CD4-positive, alpha-beta T cell treated with Interleukin-12 subunit alpha and Interleukin-12 subunit beta, for 1 hour (primary cell): ENCODE measurements at places on chromosomes 5 and 9.
A peak's percentile ranks its signal among the peaks of the same experiment; 100 is the strongest.

DNA sequence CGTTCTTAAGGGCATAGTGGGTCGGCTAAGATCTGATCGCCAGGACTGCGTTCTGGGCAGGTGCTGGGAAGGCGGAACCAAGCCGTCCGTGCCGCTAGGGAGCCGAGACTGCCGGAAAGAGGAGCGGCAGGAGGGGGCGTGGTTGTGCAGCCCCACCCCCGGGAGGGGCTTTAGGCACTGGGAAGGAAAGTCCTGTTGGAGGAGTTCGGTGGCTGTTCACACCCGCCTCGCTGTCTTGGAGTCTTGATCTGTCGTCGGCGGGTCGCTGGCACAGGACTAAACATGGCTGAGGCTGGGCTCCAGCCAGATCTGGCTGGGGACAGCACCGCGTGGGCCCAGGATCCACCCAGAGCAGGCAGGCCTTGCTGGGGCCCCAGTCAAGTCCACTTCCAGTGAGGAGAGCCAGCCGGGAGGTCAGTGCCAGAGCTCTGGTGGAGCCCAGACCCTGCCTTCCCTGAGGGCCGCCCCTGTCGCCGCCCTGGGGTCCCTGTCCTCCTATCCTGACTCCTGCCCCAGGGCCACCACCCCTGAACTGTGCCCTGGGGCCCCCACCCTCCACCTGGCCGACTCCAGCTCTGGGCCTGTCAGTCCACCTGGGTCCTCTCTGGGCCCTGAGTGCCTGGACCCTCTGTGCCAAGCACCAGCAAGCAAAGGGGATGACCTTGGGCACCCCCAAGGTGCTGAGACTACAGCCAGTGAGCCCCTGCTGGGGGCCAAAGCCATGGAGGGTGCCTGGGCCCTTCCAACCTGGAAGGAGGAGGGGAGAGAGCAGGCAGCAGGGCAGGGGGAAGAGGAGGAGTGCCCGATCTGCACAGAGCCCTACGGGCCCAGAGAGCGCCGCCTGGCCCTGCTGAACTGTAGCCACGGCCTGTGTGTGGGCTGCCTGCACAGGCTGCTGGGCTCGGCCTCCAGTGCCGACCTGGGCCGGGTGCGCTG lies 4.5 kb downstream of the RNF208 start:
- DNase-seq, result no peak

DNA sequence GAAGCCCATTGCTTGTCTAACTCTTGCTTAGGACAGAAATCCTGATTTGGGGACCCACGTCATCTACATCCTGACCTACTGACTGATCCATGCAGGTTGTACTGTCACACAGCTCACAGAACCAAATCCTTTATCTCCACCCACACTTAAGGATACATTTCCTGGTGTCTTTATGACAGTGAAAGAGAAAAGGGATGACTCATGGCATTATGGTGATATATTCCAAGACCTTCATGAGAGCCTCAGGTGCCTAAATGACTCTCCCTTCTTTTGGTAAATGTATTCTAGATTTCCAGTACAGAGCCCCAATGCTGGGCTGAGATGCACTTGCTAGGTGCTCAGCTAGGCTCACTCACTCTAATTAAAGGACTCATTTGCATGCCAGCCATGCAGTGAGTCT lies 26.0 kb upstream of the DMRT2 start:
- no peak for DNase-seq

GRCh38 chr5:150081541-150082283 lies 4.6 kb downstream of the CSF1R start:
- peak; percentile 17 for DNase-seq

- no peak for DNase-seq
These were observed 102.7 kb upstream of the MVB12B start for GRCh38 chr9:126223798-126224531.

- DNase-seq, result peak; percentile 34
These were observed 3.6 kb downstream of the SUSD3 start for GRCh38 chr9:93061791-93062763.

- DNase-seq, result no peak
These were observed 15.5 kb upstream of the LAMC3 start for GRCh38 chr9:130993303-130994030.

DNA sequence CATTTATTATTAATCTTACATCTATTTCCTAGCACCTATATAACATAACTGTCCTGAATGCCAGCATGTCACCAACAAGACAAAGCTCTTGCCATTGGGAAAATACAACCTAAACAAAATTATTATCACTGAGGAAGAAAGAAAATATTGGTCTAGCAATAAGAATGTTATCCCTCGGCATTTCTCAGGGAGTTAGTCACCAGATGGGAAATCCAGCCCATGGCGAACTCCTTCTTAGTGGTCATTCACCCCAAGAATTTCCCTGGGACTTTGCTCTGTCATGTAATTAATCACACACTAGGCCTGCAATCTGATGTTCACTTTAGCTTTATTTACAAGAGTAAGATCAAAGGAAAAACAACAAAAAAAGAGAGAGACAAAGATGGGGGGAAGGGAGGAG lies 56.1 kb upstream of the TAS2R1 start:
- DNase-seq, result no peak

GRCh38 chr9:34701769-34702736 lies 7.9 kb downstream of the CCL21 start:
- peak; percentile 82 for DNase-seq

GRCh38 chr9:115132648-115133047 lies 14.7 kb upstream of the TNC start:
- DNase-seq, result no peak

GRCh38 chr5:6358434-6358820 lies 19.9 kb downstream of the MED10 start:
- no peak for DNase-seq

DNA sequence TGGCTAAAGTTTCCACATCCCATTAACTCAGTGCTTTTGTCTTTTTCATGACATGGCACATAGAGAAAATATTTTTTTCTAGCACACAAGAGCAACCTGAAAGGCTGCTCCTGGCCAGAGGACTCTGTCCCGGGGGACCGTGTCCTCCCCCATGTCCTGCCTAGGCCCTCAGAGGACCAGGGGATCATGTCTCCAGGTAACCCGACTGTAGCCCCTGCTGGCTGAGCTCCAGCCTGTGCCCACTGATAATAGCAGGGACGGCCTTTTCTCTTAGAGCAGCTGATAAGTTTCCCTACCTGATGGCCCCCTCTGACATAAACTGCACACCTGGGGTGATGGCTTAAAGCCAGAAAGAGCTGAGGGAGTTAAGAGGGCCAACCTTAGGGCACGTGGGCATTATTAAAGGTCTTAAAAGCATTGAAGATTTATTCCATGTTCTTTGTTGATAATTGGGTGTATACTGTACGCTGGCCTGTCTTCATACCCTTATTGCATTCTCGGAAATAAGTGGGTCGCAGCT lies 5.9 kb downstream of the HDHD3 start:
- no peak for DNase-seq

GRCh38 chr5:160269017-160269416 lies 39.7 kb downstream of the FABP6 start:
- peak; percentile 24 for DNase-seq

- no peak for DNase-seq
These were observed 121.4 kb downstream of the DMRT2 start for GRCh38 chr9:1171546-1171945.

DNA sequence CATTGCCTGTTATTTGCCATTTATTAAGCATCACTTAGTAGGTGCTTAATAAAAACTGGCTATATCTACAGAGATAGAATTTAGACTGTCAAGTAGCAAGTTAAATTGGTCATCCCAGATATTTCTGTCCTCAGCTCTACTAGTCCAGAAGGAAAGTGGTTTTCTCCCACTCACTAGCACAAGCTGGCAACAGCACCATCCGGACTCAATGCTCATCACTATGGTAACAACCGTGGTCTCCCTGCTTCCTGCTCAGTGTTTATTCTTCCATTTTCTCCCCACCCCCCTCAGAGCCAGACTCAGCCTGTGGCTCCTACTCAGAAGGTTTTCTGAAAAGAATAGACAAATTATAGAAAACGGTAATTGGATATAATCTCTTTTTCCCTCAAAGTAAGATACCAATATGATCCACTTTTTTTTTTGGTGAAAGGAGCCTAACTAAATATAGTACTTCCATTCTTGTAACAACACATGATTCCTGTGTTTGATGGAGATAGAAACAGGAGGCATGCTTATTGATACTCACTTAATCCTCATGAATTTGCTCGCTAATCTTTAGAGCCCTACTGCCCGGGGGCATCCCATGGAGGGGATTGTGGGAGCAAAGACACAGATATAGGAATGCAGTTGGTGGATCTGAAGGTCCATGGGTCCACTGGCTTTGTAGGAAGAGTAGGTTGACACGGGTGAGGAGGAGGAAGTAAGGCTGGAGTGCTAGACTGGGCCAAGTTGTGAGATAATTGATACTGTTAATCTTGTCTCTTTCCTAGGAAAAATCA lies 191.4 kb downstream of the MAN2A1 start:
- DNase-seq, result no peak

DNA sequence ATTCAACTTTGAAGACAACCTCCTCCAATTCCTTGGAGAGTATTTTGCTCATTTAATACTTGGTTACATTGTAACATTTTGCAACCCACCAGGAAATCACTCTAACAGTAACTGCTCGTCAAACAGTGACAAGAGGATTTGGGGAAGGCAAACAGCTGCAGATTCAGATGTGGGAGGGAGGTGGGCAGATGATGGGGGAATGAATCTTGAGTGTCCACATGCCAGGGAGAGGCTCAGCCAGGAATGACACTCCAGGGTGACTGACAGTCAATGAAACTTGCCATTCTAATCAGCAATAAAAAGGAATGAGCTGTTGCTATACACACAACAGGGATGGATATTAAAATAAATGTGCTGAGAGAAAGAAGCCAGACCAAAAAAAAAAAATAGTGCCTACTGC lies 97.7 kb upstream of the ANKRD55 start:
- DNase-seq, result no peak

GRCh38 chr9:94680621-94681020 lies 41.3 kb upstream of the FBP1 start:
- no peak for DNase-seq

GRCh38 chr9:110897943-110898342 lies 140.3 kb downstream of the LPAR1 start:
- no peak for DNase-seq

DNA sequence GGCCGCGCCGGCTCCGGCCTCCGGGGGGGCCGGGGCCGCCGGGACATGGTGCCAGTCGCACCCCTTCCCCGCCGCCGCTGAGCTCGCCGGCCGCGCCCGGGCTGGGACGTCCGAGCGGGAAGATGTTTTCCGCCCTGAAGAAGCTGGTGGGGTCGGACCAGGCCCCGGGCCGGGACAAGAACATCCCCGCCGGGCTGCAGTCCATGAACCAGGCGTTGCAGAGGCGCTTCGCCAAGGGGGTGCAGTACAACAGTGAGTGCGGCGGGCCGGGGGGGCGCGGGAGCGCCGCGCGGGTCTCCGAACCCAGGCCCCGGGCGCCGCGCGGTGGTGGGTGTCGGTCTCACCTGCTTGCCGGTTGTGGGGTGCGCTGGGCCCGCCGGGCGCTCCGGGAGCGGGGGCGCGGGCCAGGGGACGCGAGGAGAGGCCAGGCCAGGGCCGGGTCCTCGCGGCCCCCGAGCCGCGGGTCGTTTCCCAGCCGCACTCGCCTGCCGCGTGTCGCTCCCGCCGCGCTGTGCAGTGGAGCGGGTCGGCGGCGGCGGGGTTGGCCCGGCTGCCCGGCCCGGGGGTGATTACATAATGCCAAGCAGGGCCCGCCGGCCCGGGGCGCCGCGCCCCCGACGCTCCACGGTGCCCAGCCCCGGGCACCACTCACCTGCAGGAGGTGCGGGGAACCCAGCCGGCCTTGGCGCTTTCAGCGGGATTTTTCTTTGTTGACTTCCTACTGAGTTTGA lies 492 bp downstream of the RABL6 start:
- DNase-seq, result peak; percentile 60

DNA sequence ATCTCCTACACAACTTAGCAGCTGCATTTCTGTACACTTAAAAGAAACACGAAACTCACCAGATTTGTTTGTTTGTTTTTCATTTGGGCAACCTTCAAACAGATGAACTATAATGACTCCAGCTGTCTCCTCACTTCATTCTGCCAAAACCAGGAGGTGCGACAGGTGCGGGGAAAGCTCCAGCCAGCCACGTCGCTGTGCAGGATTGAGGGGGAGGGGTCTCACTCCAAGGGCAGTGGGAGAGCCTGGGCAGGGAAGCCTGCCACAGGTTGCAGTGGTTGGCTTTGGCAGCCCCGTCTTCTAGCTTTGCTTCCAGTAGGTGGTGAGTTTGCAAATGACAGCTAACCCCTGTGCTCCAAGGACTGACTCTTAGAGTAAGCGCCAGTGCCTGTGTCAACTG lies 215.8 kb downstream of the CEMIP2 start:
- no peak for DNase-seq

GRCh38 chr9:18146329-18146728 lies 327.6 kb upstream of the ADAMTSL1 start:
- no peak for DNase-seq

DNA sequence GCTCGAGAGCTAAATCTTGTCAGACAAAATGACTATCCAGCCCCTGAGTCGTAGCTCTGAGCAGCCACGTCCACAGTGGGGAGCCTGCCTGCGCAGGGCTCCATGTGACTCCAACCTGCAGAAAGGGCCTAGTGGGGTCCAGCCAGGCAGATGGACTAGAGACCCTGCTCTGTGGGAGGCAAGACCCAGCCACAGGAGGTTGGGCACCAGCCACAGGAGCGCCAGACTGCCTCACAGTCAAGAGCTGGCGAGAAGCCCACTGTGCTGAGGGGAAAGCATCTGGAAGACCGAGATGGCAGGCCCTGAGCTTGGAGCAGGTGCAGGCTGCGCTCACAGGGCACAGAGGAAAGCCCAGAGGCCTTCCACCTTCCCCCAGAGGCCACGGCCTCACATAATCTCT lies 61.4 kb downstream of the C5orf15 start:
- no peak for DNase-seq

DNA sequence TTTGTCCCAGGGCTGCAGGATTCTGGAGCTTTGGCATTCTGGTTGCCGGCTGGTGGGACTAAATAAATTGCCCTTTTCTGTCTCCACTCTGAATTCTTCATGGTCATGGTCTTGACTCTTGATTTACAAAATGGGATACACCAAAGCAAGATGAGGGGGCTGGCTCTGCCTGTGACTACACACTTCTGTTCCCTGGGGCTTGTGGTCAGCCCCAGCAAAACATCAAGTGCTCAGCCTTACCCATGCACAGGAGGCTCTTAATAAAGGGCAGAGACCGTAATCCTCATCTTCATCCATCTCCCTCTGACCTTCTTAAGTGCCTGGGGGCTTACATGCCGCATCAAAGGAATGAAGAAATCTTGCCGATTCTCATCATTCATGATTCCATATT lies 198.0 kb downstream of the GNA14 start:
- no peak for DNase-seq

GRCh38 chr5:67333171-67333570 lies 136.6 kb upstream of the CD180 start:
- no peak for DNase-seq

GRCh38 chr5:126139773-126140172 lies 283.4 kb upstream of the GRAMD2B start:
- DNase-seq, result no peak
